NCI-H510A (cell line): ENCODE measurements at places on chromosomes 4 and X.

DNA sequence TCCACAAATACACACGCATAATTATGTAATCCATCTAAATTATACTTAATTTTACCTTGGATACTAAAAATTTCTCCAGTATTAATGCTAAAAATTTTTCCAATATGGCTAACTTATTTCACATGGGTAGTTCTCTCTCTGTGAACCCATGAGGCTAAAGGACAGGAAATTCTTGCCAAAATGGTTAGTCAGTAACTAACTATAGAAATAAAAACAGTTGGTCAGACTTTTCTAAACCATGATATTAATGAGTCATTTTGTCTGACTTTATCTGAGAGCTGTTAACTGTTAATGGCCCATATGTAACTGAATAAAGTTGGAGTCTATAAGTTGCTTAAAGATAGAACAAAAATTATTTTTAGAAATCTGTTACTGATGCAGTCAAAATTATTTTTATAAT, 549.4 kb downstream of the TLL1 start:
- no peak for DNase-seq

GRCh38 chr4:3254302-3255131, 5.6 kb downstream of the MSANTD1 start:
- no peak for DNase-seq

GRCh38 chr4:126123611-126124325, 809.0 kb downstream of the FAT4 start:
- no peak for DNase-seq

DNA sequence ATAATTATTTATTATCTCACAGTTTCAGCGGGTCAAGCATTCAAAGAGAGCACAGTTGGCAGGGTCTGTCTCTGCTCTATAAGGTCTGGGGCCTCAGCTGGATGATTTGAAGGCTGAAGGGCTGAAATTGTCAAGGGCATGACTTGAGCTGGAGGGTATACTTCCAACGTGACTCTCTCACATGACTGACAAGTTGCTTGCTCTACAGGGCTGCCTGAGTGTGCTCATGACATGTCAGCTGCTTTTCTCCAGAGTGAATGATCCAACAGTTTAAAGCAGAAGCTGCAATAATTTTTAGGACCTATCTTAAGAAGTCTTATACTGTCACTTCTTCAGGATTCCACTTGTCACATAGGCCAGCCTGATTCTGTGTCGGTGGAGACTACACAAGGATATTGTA, 51.2 kb downstream of the TIGD2 start:
- no peak for DNase-seq

- DNase-seq = no peak
These were observed 67.8 kb downstream of the SPCS3 start for GRCh38 chr4:176387571-176387970.
